ENCODE measurements at places on chromosomes 3 and 15.

GRCh38 chr15:96042734-96043224 lies 287.7 kb upstream of the NR2F2 start:
- no peak for DNase-seq

DNA sequence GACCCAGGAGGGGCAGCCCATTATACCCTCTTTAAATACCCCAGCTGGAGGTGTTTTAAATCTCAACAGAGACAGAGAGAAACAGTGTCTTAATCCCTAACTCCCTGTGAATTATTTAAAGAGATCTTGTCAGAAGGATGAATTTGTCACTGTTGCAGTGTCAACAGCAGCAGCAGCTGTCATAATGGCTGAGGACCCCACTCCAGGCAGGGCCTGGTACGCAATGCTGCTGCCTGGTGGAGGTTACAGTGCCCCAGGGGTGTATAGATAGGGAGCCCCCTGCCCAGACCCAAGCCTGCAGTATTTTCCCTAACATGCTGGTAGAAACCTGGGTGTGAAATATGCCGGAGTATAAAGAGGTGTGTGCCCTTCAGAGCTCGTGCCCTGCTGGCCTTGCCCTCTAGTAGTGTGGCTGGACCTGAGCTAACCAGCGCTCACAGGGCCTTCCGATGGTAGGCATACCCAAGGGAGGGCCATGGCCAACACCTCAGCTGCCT lies 143.0 kb downstream of the EPHB1 start:
- no peak for DNase-seq

GRCh38 chr3:58463942-58464271 lies 28.0 kb upstream of the KCTD6 start:
- peak; percentile 84 for DNase-seq

- no peak for DNase-seq
These were observed 59.4 kb downstream of the WNT5A start for GRCh38 chr3:55427739-55428138.

DNA sequence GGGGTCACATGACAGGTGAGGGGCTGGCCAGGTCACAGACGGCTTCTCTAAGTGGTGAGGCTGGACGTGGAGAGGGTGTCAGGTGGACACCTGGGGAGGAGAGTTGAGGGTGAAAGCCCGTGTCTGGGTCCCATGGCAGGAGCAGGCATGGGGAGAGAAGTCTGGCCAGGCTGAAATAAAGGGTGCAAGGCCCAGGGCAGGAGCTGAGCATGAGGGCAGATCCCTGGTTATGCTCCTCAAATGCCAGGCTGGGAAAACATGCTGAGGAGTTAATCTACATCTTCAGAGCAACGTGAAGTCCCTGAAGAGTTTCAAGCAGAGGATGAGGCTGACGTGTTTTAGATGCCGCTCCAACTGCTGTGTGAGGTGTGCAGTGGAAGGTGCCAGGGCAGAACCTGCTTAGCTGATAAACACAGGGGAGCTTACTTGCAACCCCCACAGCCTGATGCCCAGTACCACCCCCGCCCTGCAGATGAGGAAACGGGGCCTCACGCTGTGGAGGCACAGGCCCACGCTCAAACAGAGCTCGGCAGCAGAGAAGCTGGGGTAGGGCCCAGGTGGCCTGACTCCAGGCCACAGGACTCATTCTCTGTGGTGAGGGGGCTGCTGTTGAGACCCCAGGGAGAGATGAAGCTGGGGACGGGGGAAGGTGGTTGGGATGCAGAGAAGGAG lies 40.5 kb downstream of the HCN4 start:
- no peak for DNase-seq

DNA sequence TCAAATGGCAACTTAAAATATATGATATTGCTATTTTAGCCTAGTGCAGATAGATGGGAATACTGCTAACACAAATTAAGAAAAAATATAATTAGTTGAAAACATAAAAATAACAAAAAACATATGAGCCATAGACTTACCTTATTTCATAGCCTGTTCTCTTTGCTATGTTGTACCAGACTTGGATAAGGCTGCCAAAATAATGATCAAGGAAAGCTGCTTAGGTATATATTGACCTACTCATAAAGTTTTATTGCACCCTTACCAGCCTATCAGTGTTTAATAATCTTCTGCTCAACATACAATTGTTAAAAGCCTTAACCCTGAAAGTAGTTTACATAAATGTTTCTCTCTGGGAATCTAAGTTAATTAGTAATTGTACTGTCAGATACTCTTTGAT lies at the start of gene SI:
SI (minus strand) TSS at position 204 of the 400 bp plus-strand sequence. CDS start 2,484 bp downstream, outside the sequence.
- DNase-seq = no peak
